ENCODE measurements at places on chromosomes 11 and 22.

DNA sequence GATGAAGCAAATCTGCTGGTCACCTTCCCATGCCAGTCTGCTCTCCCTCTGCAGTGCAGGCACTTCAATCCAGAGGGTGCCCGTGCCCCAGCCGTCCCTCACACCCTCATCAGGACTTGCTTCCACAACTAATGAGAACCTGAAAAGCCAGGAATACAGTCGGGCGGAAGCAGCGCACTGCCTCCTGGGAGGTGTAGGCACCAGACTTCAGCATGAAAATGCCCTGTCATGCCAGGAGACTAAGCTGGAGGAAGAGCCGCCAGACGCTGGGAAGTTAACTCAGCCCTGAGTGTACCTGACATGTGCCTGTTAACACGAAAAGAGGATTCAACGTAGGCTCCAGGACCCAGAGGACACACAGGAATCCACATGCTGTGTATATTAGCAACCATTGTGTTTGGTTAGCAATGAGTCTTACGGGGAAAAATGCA is 40.1 kb upstream of the FLI1 start:
- DNase-seq = no peak

- DNase-seq = no peak
Observed at GRCh38 chr22:49091917-49092545, 735.6 kb downstream of the BRD1 start.

DNA sequence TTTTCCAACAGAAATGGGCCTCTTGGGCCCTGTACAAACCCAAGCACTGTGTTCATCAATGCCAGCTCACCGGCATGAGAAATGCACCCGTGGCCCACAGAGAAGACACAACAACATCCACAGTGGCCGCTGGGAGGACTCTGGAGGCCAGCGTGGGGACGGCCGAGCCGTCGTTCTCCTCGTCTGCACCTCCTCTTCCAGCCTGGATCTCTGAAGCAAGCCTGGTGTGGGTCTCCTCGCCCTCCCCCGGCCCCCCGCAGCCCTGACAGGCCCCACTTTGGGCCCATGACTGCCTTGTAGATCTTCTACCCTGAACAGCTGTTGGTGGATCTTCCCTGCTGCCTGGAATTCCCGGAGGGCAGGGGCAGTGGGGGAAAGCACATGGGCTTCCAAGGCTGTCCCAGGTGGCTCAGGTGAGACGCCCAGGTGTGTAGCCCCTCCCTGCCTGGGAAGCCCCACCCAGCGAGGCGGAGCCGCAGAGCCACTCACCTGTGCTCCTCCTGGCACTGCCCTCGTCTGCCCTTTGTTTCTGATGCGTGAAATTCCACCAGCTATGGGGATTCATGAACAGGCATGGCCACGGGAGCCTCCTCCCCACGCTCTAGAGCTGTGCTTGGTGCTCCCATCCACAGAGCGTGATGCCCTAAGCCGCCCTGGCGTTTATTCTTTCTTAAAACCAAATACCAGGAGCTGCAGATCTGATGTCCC is 225.9 kb downstream of the BRD1 start:
- no peak for DNase-seq

GRCh38 chr22:49994361-49995040 is 18.1 kb downstream of the IL17REL start:
- no peak for DNase-seq

DNA sequence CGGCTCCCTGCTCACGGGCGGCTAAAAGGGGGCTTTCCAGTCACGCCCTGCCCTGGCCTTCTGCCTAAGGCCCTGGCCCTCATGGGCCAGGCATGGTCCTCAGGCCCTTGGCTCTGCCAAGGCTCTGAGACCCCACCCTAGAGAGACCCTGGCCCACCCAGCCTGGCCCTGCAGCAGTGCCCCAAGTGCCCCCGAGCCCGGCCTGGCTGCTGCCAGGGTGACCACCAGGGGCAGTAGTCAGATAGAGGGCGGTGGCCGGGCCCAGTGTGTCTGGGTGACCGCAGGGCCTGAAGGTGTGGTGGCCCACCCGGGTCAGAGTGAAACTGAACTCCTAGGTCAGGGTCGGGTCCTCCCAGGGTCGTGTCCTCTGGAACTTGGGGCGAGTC is 29.4 kb upstream of the CCDC188 start:
- DNase-seq = peak; percentile 31

- no peak for DNase-seq
Observed at GRCh38 chr11:92663539-92663938, 305.9 kb upstream of the MTNR1B start.

Measured in stimulated activated CD8-positive, alpha-beta memory T cell treated with anti-CD3 and anti-CD28 coated beads, Interleukin-4, amount 100 ng/mL, for 48 hours (primary cell).